ENCODE measurements at places on chromosomes 13 and 19.

DNA sequence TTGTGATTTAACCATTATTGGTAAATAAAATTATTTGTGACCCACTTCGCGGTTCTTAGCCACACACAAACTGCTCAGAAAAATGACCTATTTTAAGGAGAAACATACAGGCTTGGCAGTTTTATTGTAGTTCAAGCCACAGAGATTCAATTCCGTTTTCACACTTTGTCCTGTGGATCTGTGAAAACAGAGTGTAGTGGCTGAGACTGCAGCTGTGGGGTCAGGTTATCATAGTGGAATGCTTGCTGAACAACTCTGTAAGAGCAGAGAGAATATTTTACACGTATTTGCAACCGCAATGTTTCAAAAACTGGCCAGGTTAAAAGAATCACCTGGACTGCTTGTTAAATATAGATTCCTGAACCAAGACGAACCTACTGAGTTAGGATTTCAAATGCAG is 292.5 kb downstream of the GPC5 start:
- no peak for DNase-seq

- DNase-seq: no peak
Measured at GRCh38 chr13:98478189-98479129, 98.4 kb downstream of the STK24 start.

DNA sequence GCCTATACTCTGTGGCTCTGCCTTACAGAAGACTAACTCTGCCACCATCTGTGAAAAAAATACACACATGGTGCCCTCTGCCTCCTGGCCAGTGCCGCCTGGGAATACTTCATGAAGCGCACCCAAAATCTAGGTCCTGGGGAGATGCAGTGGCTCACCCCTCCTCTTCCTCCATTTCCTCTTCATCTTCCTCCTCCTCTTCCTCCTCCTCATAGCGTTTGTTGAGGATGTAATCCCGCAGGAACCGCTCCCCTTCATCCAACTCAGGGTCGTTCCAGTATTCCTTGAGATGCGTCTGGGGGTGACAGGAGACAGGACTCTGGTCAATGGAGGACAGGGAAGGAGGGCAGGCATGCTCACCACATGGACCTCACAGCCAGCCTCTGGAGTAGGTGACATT is 5.7 kb downstream of the KRI1 start:
- DNase-seq: no peak

DNA sequence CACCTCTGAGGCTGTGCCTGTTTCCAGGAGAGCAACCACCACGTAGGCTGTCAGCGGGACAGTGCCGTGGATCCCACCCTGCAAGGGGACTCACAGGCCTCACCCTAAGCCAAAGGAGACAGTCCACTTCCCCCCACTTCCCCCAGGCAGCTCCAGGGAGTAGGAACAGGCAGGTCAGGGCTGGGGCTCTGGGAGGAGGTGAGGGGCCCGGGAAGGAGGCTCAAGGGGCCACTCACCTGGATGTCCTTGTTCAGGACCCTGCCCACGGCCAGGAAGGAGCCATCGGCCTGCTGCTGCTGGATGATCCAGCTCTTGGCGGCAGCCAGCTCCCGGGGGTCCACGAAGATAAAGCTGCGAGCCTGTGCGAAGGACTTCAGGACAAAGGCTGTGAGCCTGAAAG is 25.6 kb downstream of the F2RL3 start:
- DNase-seq: no peak

- DNase-seq: no peak
Measured at GRCh38 chr19:51398096-51398704, 7.8 kb upstream of the C19orf84 start.

All from left colon (tissue), 2 donors.